ENCODE measurements at places on chromosomes 16 and 17. TPM values are rescaled to one million over a fixed set of nuclear protein-coding genes. Genes with fewer than 3 reads are reported as not detected.

Gene KRT28
- not detected for total RNA-seq

- DNase-seq: peak; percentile 47
Measured at GRCh38 chr17:33779234-33779591, 475.9 kb upstream of the CCL2 start.

Gene GSDMA
- not detected for total RNA-seq

DNA sequence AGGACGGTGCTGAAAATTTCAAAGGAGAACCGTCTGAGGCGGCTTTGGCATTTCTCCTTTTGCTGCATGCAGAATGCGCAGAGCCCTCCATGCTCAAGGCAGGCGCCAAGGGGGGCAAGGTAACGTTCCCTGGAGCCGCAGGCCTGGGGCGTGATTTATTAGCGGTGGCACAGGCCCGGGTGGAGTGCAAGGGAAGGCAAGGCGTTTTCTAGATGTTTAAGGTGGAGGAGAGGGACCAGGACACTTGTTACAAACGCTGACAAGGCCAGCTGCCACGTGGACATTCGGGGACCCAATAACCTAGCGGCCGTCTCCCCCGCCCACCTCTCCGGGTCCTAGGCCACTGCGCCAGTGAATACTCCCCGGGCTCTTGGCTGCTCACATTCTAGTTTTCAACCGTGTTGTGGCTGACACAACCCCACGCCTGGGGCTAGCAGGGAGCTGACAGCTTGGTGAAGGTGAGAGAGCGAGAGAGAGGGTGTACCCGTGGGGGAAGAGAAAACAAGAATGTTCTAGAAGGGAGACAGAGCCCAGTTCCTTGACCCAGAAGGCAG lies 250.1 kb downstream of the C16orf95 start:
- no peak for DNase-seq

Measured in B cell (primary cell).